ENCODE measurements at places on chromosomes 4 and X.

- DNase-seq, result no peak
These were observed 895.1 kb downstream of the PCDH18 start for GRCh38 chr4:136637071-136637777.

- no peak for DNase-seq
These were observed 26.7 kb upstream of the GTPBP6 start for GRCh38 chrX:345020-345925.

GRCh38 chr4:6182376-6183280 lies 17.7 kb downstream of the JAKMIP1 start:
- no peak for DNase-seq

DNA sequence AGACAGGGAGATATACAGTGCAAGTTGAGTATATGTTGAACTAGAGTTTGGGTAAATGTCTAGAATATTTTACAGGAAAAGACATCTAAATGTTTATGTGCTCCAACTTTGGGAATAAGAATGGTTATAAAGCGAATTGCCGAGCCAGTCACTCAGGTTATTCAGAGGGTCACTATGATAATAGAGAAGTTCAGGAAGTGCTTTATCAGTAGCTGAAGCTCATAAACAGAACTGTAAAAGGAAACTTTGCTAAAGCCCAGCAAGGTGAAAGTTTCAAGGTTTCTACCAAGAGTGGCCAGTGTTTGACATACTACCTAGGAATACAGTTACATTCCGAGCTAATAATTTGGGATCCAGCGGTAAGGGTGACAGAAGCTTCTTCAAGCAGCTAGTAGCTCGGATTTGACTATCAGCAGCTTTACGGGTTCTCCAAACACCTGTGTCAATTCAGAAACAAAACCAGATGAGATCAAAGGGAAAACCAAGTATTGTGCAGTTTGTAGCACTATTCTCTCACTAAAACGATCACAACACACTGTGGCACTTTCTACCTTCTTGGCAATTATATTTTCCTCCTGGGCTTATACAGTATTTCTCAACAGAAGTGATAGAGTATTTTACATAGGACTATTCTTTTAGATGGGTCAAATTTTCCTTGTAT lies 17.2 kb upstream of the BCLAF3 start:
- DNase-seq, result no peak

DNA sequence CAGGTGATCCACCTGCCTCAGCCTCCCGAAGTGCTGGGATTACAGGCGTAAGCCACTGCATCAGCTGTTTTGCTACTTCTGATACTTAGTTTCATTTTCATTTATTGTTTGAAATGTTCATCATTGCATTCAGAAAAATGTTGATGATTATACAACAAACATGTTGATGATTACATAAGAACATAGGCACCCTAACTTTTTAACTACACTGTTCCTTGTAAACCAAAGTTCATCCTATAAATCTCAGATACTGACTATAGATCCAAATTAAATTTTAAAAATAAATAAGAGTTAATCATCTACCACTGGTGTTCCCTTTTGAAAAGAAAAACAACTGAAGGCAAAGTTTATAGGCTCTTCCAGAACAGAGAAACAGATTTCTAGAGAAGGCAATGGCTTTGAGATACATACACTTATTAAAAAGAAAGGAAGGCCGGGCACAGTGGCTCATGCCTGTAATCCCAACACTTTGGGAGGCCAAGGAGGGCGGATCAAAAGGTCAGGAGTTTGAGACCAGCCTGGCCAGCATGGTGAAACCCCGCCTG lies 23.4 kb downstream of the TRIM75 start:
- DNase-seq, result no peak

All from CD8-positive, alpha-beta T cell (primary cell).